ENCODE measurements at places on chromosomes 3 and 15.

DNA sequence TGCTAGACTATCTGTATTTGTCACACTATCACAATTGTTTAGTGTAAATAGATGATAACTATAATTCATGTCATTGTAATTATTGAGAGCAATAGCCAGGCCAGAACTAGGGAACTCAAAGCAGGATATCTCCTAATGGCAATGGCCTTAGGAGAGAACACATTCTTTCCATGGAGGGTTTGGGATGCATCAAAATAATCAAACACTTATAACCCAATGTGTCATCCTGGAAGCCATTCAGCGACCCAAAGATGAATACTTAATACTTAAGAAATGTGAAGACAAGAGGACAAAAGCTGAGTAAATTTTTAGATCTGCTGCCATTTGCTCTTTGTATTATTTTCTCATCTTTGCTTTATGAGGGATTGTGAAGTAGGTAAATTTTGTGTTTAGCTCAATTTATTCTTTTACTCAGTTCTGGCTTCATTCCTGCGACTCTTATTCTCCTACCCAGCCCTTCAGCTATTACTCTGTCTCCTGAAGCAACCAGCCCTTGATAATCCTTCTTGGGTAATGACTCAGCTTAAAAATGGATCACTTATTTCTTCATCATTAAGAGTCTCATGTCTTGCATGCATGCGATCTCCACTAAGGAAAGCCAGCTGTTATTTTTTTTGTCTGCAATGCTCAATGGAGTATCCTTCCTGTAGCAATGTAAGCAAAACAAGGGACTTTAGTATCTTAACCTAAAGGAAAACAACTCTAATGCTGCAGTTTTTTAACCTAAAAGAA, 2.0 kb downstream of the OR4F15 start:
- no peak for DNase-seq

DNA sequence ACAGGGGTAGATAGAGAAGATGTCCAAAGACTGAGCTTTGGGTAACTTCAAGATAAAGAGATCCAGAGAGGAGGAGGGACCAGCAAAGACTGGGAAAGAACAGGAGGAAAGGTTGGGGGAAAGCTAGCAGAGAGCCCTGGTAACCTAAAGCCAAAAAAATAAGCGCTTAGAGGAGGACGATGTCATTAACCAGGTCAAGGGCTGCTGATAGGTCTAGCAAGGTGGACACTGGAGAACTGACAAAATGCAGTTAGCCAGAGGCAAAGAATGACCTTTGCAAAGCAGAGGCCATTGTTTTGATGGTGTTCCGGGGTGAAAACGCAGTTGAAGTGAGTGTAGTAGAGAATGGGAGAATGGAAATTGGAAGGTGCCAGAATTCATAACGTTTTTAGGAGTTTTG, 39.7 kb downstream of the FAM43A start:
- no peak for DNase-seq

- DNase-seq: no peak
Observed at GRCh38 chr15:101499863-101500713, 10.6 kb upstream of the PCSK6 start.

DNA sequence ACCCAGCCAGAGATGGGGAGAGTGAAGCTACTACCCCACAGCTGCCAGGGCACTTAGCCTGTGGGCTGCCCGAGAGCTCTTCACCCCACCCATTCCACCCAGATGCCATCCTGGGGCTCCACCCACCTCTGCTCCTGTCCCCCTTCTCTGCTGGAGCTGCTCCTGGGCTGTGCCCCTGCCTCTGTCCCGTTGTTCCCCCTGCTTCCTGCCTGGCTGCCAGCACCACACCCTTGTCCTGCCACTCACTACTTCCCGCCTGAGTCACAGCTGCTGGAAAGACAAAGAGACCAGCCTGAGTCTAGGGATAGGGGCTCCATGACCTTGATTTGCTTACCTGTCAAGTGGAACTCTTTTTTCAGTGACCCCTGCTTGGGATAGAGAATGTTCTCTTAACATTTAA, 12.4 kb downstream of the GNAI2 start:
- DNase-seq: no peak

DNA sequence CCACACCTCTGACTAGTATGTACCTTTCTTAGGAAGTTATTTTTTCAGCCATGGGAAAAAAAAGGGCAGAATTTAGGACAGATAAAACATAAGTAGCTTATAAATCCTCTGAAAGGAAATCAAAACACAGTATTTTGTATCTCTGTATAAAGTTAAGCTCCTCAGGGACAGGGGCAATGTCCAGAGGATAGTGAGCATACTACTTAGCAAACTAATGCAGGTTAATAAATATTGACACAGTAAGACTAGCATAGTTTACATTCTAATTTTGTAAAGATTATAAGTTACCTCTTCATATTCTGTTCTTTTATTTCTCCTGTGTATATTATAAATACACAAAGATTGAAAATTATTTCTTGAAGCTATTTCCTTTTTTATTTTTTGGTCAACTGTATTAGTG, 2.1 kb downstream of the UBE3A start:
- DNase-seq: no peak

GRCh38 chr3:58591517-58592510, 14.6 kb upstream of the FAM107A start:
- no peak for DNase-seq

DNA sequence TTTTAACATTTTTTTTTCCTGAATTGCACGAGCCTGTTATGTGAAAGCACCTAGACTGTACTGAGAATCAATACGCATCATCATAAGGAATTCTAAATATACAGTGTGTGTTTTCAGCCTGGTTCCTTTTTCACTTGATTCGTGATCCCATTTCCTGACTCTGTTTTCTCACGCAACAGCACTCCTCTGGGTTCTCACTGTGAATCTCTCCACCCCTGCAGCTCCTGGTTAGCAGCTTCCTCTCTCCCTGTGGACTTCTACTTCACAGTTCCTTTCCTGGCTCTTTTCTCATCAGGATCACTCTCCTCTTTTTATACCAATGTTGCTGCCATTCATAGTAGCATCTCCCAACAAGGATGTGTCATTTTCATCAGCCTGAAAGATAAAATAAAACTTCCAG, 297.2 kb downstream of the CADM2 start:
- no peak for DNase-seq

- DNase-seq: no peak
Observed at GRCh38 chr15:64901914-64902313, 9.8 kb upstream of the ANKDD1A start.

DNA sequence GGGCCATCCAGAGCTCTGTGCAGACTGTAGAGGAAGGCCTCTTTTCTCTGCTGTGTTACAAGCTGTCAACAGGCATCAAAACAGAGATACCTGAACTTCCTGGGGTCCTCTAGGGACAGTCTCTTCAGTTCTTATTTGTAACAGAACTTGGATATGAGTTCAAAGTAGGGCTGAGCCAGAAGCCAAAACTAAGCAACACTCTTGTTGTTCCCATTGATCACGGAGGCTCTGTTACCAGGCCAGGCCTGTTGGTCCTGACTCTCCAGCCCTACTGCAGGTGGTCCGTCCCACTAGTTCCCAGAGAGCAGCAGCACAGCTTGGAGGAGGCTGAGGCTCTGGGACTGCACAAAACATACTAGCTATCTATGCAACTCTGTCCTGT, 13.1 kb upstream of the AHSG start:
- DNase-seq: no peak

GRCh38 chr15:97199393-97200051, 761.0 kb upstream of the ARRDC4 start:
- no peak for DNase-seq

- DNase-seq: no peak
Observed at GRCh38 chr3:2516762-2517441, 418.2 kb downstream of the CNTN4 start.

DNA sequence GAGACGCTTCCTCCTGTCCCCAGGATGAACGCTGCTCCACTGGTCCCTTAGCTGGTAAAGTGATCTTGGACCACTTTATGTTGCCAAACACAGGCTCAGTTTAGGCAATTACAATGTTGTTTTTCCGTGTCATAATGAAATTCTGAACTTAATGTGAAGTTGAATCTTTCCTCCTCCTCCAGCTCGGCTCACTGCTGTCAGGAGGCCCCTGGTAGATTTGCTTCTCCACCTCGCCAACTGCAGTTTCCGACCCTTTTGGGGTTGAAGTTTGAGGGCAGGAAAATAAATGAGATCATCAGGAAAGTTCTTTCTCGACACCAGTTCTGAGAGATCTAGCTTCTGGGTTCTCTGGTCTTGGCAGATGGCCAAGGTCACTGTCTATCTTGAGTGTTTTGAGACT, 27.8 kb downstream of the CFAP161 start:
- no peak for DNase-seq

DNA sequence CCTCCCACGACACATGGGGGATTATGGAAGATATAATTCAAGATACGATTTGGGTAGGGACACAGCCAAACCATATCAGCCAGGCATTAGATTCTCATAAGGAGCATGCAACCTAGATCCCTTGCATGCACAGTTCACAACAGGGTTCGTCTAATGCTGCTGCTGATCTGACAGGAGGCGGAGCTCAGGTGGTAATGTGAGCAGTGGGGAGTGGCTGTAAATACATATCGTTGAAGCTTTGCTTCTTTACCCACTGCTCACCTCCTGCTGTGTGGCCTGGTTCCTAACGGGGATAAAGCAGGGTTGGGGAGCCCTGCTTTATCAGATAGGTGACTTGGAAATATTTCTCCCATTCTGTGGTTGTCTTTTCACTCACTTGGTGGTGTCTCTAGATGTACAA, 14.8 kb downstream of the DOCK3 start:
- DNase-seq: no peak

DNA sequence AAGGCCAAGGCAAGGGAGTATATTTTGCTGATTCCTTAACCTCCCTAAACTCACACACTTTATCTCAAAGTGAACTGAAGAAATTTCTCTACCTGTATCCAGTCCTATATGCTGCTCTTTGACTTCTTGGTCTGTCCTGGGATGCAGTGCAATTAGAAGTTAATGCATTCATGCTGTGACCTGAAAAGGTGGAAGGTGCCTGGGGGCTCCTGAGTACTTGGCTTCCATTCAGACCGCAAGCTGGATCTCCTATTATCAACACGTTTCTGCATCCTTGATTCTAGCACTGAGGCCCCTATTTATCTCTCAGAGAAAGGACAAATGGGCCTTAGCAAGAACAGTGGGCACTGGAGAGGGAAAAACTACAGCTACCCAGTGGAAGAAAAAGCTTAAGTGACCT, 17.7 kb upstream of the CADPS start:
- no peak for DNase-seq

DNA sequence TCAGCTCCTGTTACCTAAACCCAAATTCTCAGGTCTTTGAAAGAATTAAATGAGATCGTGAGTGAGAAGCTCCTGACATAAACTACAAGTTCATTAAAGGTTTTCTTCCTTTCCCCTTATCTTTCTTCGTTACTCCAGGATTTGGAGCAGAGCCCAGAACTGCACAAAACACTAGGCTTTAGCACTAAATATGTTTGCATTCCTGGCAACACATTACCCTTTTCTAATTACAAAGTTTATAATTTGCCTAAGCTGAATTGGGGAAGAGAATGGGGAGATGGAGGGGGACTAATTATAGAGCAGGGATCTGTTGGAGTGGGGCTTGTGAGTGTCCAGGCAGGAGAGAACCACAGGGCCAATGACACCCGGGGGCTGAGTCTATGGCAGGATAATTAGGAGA, 109.7 kb downstream of the SV2B start:
- no peak for DNase-seq

GRCh38 chr3:80192936-80193335, 425.1 kb upstream of the ROBO1 start:
- no peak for DNase-seq

- no peak for DNase-seq
Observed at GRCh38 chr3:127822041-127822681, at the start of gene MGLL. Gene MGLL (minus strand): TSS chr3:127822515. CDS start chr3:127822318, 197 bp downstream.

GRCh38 chr15:29668120-29668602, 154.1 kb downstream of the TJP1 start:
- peak; percentile 13 for DNase-seq

- no peak for DNase-seq
Observed at GRCh38 chr15:81504170-81504905, 130.3 kb upstream of the TMC3 start.

DNA sequence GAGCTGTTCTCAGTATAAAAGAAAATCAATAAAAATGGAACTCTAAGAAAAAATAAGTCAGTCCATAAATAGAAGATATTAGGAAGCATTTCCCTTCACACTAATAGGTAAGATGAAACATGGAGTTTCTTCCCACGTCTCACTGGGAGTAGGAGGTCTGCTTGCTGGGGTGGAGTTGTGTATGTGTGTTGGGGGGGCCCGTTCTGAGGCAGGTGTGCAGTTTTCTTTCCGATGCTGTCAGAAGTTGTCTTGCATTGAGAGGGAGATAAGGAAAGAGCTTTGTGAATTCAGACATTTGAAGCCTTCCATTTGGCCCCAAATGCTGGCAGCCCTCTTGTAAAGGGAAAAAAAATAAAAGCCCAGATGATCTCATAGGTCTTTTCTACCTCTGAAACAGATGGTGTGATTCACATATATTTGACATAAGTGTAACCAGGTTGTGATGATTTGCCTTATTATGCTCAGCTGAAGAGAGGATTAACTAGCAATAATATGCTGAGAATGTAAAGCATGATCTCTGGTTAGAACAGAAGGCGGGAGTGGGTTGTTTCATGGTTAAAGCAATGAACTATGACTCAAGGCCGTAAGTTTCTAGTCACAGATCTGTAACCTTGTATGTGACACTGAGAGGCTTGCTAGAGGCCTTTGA, 8.8 kb downstream of the RASGRP1 start:
- peak; percentile 37 for DNase-seq

- no peak for DNase-seq
Observed at GRCh38 chr15:42605796-42606195, 30.4 kb downstream of the STARD9 start.

- no peak for DNase-seq
Observed at GRCh38 chr3:140344601-140345205, 333.2 kb upstream of the TRIM42 start.

- DNase-seq: no peak
Observed at GRCh38 chr3:196051282-196052076, 30.4 kb downstream of the TFRC start.

GRCh38 chr3:58754074-58754473, 87.5 kb upstream of the FAM3D start:
- no peak for DNase-seq

GRCh38 chr3:55609230-55609827, 122.2 kb upstream of the WNT5A start:
- DNase-seq: no peak

- no peak for DNase-seq
Observed at GRCh38 chr3:78992400-78992799, 775.4 kb downstream of the ROBO1 start.

- DNase-seq: no peak
Observed at GRCh38 chr3:45362161-45362560, 26.2 kb upstream of the LARS2 start.

DNA sequence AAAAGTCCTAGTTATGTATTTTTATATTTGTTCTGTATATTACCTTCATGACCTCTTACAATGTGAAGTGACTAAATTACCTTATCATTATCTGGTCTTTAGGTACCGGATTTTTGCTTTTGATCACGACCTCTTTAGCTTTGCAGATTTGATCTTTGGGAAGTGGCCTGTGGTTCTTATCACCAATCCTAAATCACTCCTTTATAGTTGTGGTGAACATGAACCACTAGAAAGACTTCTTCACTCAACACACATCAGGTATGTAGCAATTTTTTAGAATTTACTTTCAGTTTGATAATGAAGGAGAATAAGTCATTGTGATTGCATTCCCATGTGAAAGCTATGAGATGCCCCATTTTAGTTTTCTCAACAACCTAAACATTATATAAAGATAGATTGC, 18.3 kb downstream of the TMEM62 start:
- no peak for DNase-seq

GRCh38 chr3:143559296-143559695, 289.0 kb downstream of the SLC9A9 start:
- no peak for DNase-seq

All from urinary bladder (tissue), 4 donors.